Foreskin keratinocyte (primary cell): ENCODE measurements at places on chromosomes 3 and 15. TPM values are rescaled to one million over a fixed set of nuclear protein-coding genes. Genes with fewer than 3 reads are reported as not detected.

Gene DLL4
- total RNA-seq, result not detected in 2 replicates

DNA sequence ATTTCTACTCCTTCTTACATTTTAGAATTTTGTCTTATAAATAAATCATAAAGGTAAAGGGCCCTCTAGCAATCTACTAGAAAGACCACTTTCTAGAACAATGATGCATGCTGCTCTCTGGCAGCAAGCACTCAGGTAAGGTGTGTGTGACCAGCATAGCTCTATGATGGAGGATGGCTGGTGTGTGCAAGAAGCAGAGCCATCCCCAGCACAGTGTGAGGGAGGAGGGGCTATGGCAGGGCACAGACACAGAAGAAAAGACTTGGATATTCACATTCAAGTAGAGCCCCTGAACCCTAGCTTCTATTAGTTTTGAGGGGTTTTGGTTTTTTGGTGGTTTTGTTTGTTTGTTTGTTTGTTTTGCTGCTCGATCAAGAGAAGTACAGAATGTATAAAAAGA lies 277.1 kb upstream of the CCDC54 start:
- DNase-seq, result no peak

GRCh38 chr3:181103605-181104004 lies 114.1 kb upstream of the DNAJC19 start:
- peak; percentile 1 for DNase-seq

DNA sequence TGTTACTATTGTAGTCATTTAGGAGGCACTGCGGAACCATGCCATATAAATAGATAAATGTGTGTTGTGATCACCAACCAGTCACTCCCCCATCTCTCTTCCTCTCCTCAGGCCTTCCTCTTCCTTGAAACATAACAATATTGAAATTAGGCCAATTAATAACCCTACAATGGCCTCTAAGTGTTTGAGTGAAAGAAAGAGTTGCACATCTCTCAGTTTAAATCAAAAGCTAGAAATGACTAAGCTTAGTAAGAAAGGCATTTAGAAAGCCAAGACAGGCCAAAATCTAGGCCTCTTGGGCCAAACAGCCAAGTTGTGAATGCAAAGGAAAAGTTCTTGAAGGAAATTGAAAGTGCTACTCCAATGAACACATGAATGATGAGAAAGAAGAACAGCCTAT lies 8.1 kb upstream of the DNASE1L3 start:
- no peak for DNase-seq

- no peak for DNase-seq
Observed at GRCh38 chr15:70060993-70061305, 36.8 kb downstream of the TLE3 start.

DNA sequence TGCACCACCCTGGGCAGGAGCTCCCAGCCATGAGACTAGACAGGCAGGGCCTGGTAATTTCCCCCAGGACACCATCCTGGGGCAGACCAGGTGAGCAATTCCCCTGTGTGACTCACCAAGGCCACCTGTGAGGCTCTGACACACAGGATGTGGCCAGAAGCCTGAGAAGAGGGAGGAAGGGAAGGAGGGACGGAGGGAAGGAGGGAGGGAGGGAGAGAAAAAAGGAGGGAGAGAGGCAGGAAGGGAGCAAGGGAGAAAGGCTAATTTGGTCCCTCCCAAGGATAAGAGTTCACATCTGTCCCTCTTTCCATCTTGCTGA lies 25.9 kb downstream of the WNT7A start:
- peak; percentile 98 for DNase-seq

DNA sequence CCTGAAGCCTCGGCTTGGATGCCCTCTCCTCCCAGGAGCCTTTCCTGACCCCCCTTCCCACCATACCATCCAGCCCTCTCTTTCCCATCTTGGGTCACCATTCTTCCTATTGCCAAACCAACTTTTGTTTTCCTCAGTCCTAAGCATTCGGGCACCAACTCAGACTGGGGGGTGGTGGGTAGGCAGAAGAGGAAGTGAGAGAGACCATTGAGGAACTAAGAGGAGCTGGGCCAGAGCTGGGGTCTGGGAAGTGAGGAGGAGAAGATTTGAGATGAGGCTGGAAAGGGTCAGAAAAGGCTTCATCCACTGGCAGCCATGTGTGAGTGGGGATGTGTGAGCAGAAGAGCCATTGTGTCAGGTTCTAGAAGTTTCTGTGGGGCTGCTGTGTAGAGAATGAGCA lies 37.7 kb downstream of the TKT start:
- no peak for DNase-seq
